ENCODE measurements at places on chromosomes 1 and 21. TPM values are rescaled to one million over a fixed set of nuclear protein-coding genes. Genes with fewer than 3 reads are reported as not detected.
A peak's percentile ranks its signal among the peaks of the same experiment; 100 is the strongest.

The FCN3 gene
- total RNA-seq = 1,125 TPM

GRCh38 chr1:218377143-218377660 lies 32.1 kb downstream of the TGFB2 start:
- DNase-seq = no peak

DNA sequence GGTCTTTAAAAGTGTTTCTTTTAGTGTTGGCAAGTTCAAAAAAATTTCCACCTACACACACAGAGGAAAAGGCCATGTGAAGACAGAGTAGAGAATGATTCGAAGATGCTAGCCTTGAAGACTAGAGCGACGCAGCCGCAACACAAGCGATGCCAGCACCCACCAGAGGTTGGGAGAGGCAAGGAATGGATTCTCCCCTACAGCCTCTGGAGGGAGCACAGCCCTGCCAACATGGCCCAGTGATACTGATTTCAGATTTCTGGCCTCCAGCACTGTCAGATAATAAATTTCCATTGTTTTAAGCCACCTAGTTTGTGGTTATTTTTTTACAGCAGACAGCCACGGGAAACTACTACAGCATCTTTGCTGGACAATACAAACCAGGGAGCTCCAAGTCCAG lies 6.9 kb upstream of the ADAR start:
- DNase-seq = no peak

The AMIGO1 gene
- 9.1 TPM for total RNA-seq

DNA sequence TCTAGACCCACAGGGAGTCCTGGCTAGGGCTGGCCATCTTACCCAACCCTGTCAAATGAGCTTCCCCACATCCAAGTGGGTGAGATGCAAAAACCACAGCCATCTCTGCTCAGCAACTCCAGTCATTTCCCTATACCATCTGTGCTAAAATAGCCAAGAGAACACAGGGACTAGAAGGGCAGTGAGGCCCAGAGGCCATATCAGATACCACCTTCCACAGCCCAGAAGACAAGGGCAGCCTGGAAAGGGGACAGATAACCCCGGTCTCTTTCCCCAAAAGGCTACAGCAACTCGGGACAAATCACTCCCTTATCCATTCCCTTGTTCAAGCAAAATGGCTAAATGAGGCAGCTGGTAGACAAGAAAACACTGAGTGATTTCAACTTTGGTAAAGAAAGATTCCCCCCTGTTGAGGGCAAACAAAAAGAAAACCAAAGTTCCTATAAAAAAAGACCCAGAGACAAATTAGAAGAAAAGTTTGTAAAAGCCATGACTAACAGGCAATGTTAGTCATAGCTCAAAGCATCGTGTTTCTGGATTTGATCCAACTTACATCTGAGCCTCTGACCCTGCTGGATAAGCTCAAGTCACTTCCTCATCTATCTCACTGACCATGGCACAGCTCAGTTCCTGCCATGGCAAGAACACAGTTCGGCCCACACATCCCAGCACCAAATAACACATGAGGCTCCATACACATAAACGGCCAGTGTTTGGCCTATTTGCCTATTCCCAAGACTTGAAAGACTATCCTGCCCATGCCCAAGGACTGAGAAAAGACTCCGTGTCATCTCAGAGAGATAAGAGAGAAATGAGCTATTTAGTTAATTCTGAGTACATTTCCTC lies 3.1 kb downstream of the LAMB3 start:
- no peak for DNase-seq

GRCh38 chr1:38009088-38009840 lies 3.3 kb upstream of the UTP11 start:
- no peak for DNase-seq

- DNase-seq = no peak
Observed at GRCh38 chr1:110082477-110082876, 12.0 kb upstream of the ALX3 start.

DNA sequence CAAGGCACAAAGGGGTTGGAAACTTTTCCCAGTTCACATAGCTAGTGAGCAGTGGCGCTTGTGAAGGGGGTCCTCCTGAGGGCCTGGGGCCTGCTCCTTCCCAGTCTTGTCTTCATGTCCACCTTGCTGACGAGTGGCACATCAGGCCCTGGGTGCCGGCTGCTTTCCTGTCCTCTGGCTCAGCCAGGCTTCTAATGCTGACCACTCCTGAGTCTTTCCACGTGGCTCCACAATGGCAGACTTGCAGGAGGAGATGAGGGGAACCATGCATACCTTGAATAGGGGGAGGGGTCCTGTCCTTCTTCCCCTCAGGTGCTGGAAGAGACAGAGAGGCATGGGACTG lies 38.7 kb downstream of the MAPKAPK2 start:
- DNase-seq = no peak

GRCh38 chr1:113763661-113764060 lies 4.4 kb upstream of the PHTF1 start:
- no peak for DNase-seq

- no peak for DNase-seq
Observed at GRCh38 chr1:35350872-35351271, 82.4 kb downstream of the ZMYM4 start.

DNA sequence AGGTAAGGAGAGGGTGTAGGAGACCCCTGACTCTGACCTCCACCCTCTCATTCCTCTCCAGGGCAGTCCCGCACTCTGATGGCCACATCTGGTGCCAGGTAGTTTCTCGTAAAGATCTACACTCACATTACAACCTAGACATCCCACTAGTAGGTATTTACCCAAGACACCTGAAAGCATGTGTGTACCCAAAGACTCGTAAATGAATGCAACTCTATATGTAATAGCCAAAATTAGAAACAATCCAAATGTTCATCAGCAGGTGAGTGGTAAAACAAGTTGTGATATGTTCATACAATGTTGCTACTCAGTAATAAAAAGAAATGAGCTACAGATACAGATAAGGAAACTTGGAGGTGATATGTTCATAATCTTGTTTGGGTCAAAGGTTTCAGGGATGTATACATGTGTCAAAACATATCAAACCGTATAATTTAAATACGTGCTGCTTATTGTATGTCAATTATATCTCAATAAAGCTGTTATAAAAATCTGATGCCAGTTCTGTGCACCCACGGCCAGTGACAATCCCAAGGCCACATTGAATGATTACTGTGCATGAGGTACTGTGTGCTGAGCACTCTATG lies 37.8 kb upstream of the SLC2A1 start:
- DNase-seq = no peak

GRCh38 chr1:104906141-104906540 lies 1156.4 kb downstream of the AMY1C start:
- DNase-seq = no peak

DNA sequence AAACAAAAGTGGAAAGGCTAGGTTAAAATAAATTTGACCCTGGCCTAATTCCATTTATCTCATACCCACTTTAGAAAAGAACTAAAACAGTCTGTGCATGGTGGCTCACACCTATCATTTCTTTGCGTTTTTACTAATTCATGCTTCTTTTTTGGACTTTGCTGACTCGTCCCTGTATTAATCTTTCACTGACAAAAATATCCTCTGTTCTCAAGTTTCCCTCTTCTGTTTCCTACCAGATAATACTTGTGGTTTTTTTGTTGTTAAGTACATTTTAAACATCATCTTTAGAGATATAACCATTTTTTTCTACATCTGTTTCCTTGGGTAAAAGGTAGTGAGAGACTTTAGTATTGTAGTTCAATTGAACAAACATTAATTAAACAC lies 11.5 kb downstream of the CNST start:
- no peak for DNase-seq

DNA sequence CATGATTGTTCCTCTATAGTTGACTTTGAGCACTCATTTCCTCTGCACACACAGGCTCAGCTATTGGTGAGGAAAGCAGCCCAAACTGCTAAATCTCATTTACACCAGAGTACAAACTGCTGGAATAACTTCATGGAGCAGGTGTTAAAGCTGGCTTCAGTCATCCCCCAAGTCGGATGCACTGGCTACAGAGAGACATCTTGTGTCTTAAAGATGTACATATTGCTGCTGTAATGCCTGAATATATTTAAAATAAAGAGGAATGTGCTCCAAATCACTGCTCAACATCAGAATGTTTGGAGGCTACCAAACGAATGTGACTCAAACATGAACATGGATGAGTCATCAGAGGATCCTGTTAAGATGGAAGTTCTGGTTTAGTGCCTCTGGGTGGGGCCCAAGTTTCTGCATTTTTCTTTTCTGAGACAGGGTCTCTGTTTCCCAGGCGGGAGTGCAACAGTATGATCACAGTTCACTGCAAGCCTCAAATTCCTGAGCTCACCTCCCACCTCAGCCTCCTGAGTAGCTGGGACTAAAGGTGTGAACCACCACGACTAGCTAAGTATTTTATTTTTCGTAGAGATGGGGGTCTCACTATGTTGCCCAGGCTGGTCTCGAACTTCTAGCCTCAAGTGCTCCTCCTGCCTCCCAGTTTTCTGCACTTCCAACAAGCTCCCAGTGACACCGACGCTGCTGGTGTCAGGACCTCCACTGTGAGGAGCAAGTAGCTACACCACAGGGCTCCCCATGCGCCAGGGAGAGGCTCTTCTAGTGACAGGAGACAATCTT lies 79.0 kb upstream of the KRTAP19-8 start:
- no peak for DNase-seq

- DNase-seq = peak; percentile 71
Observed at GRCh38 chr21:42187976-42188653, 30.8 kb upstream of the ABCG1 start.

GRCh38 chr1:20149601-20150325 lies 10.6 kb downstream of the PLA2G2F start:
- DNase-seq = no peak

- no peak for DNase-seq
Observed at GRCh38 chr1:158324395-158324794, 6.9 kb downstream of the CD1B start.

DNA sequence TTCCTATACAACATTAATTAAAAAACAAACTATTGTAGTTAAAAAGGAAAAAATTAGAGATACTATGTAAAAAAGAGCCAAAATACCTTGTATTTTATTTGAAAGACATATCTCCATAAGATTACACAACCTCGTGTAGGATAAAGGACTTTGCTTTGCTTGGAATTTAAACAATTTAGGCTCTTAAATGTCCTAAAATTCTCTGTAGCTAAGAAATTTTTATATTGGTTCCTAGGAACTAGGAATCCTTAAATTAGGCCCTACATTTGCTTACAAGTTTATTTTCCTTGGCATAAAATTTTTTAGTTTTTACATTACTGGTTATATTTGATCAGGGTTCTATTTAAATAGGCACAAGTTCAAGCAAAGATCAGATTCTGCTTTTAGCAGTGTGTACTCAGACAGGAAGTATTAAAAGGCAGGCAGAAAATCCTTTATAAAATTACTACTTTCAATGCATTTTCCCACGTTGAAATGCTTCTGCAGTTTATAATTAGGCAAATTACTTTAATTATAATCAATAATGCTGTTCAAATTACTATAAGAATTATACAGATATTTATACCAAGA lies 3.4 kb upstream of the ANGPTL3 start:
- DNase-seq = no peak

The IRF6 gene
- total RNA-seq = 18.2 TPM

DNA sequence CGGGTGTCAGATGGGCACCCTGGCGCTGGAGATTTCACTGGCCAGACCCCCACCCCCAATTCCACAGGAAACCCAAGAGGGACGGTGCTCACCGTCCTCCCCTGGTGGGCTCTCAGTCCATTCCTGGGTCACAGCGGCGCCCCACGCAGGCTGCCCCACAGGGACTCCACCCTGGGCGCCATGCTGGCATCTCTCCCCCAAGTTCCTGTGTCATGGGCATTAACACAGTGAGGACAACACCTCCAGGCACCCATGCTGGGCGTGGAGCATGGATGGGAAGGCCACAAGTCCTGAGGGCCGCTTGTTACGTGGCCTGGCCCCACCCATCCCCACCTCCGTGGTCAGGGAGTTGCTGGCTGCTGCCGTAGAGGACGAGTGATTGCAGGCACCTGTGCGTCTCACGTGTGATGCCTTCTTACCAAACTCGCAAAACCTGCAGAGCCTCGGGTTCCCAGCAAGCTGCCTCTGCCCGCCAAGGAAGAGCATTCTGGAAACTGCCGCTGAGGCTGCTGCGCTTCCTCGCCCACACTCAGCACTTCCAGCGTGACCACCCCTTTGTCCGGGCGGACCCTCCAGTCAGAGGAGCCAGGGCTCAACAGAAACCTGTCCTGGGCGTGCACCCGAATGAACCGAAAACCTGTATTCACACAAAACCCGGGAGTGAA lies 60.3 kb downstream of the SLX9 start:
- peak; percentile 38 for DNase-seq

DNA sequence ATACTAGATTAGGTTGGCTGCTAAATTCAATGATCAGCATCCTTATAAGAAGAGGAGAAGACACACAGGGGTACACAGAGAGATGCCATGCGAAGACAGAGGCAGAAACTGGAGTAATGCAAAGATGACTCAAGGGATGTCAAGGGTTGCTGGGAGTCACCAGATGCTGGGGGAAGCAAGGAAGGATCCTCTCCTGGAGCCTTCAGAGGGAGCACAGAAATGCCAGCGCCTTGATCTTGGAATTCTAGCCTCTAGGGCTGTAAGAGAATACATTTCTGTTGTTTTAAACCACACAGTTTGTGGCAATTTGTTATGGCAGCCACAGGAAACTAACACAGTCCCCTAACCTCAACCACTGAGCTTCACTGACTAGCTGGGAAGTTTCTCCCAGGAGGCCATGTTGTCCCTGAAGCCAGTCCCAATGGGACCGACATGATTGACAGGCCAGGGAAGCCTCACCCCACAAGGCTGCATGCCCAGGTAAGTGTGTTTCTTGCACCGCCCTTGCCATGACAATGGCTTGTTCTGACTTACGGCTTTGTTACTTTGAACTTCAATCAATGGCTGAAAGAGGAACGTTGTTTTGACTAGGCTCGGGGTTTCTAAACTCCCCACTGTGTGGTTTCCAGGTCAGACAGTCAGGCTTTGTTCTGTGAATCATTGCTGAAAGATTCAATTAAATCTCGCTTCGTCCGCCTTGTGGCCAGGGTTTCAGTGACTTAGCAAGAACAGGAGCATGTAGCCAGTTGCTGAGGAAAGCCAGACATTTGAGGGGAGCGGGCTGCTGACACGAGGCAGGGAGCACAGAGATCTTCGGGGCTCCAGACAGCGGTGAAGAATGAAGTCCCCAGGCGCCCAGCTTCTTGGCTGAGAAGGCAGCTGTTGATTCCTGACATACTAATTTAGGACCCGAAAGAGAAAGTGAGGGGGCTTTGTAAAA lies 62.3 kb downstream of the RUNX1 start:
- DNase-seq = no peak

DNA sequence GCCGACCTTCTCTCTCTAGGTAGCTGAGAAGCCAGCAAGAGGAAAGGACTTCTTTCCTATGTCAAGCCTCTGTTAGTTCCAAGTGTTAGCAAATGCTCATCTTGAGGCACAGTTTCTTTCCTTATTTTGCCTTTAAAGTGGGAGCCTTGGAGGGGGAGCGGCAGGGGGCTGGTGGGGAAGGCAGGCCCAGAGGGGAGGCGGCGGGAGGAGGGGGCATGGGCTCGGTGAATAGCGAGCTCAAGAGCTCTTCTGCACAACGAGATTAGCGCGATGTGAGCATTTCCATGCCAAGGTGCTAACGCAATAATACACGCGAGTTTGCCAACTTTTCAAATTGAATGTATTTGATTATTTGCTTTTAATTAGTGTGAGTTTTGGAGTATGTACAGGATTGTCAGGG lies 372.6 kb downstream of the RPS6KC1 start:
- DNase-seq = no peak

The KRTAP11-1 gene
- total RNA-seq = not detected

- DNase-seq = peak; percentile 40
Observed at GRCh38 chr1:197919346-197920066, 2.3 kb downstream of the LHX9 start.

Measured in lower lobe of right lung (tissue), 2 donors.